ENCODE measurements at places on chromosomes 7 and 10. TPM values are rescaled to one million over a fixed set of nuclear protein-coding genes. Genes with fewer than 3 reads are reported as not detected.

DNA sequence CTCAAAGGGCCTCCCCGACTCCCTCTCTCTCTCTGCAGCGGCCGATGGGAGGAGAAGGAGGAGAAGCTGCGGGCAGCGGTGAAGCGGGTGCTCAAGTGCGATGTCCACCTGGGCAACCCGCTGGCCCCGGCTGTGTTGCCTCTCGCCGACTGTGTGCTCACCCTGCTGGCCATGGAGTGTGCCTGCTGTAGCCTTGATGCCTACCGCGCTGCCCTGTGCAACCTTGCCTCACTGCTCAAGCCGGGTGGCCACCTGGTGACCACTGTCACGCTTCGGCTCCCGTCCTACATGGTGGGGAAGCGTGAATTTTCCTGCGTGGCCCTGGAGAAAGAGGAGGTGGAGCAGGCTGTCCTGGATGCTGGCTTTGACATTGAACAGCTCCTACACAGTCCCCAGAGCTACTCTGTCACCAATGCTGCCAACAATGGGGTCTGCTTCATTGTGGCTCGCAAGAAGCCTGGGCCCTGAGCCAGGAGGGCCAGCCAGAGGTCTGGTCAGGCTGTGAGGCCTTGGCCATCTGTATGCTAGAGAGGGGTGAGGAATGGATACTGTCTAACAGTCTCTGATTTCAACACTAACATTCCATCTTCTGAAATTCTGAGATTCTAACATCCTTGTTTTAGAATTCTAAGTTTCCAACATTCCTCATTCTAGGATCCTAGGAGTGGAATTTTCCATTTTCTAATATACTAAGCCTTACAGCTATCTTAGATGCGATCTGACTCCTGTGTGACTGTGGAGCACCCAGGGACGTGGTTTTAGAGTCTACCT, 3.6 kb downstream of the INMT start:
- no peak for DNase-seq

DNA sequence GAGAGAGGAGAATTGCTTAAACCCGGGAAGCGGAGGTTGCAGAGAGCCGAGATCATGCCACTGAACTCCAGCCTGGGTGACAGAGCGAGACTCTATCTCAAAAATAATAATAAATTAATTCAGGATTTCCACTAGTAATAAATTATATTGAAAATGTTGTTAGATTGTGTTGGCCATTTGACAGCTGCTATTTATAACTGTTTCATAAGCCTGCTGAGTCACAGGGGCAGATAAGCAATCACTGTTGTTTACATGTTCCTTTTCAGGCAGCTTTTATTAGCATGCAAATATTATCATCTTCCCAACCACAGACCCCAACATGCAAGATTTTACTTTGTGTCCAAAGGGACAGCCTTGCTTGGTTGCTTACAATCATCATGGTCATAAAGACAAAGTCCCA, 49.5 kb upstream of the ZNF138 start:
- DNase-seq, result no peak

- no peak for DNase-seq
These were observed 165.0 kb downstream of the SLIT1 start for GRCh38 chr10:97020452-97021400.

GRCh38 chr7:105015390-105015965, 1.5 kb downstream of the KMT2E start:
- peak; percentile 60 for DNase-seq

- no peak for DNase-seq
These were observed 13.6 kb downstream of the GIMAP4 start for GRCh38 chr7:150580638-150581394.

DNA sequence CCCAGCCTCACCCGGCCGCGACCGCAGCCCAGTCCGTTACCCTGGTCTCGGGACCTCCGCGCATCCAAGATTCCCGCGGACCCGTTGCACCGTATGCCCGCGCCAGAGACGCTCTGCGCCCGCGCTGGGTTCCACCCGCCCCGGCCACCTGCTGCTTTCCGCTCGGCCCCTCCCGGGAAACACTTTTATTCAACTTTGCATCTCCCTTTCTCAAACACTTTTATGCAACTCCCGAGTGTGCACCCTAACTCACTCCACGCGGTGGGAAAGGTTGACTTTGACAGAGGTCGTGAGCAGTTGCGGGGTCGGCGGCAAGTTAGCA, at the start of gene ODAD2:
TSS of gene ODAD2 (minus strand) at position 126 of the 322 bp plus-strand sequence. CDS start 3,937 bp downstream, outside the sequence.
- peak; percentile 23 for DNase-seq

DNA sequence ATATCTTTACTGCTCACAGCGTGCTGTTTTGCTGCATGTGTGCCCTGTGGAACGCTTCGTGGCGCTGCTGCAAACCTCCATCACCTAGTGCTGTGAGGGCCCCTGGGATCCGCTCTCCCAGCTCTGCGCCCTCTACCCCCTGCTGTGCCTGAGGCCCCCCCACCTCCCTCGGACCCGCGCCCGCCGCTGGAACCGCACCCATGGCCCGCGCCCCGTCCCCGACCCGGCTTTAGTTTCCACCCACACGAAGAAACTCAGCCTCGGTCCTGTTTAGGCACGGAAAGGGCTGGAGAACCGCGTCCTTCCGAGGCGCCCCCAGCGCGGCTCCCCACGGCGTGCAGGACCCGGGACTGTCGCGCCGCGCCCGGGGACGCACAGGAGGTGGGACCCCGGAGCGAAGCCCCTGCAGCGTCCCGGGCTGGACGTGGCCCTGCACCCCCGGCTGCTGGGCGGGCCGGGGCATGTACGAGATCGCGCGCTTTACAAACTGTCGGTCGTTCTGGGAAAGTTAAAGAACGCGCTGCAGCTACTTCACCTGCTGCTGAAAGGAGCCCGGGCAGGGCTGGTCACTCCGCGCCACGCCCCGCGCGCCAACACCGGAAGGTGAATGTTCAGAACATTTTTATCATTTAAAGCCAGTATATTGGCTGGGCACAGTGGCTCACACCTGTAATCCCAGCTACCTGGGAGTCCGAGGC, 54.3 kb downstream of the BMS1 start:
- no peak for DNase-seq

- no peak for DNase-seq
These were observed 32.3 kb downstream of the IDE start for GRCh38 chr10:92541583-92541982.

GRCh38 chr7:66518151-66518691, 110.5 kb upstream of the KCTD7 start:
- DNase-seq, result no peak

The KCNH2 gene
- total RNA-seq, result not detected

The IFIT1B gene
- not detected for total RNA-seq

The CYP2C19 gene
- total RNA-seq, result not detected

All from natural killer cell (primary cell).